ENCODE measurements at places on chromosomes 16 and 17.

DNA sequence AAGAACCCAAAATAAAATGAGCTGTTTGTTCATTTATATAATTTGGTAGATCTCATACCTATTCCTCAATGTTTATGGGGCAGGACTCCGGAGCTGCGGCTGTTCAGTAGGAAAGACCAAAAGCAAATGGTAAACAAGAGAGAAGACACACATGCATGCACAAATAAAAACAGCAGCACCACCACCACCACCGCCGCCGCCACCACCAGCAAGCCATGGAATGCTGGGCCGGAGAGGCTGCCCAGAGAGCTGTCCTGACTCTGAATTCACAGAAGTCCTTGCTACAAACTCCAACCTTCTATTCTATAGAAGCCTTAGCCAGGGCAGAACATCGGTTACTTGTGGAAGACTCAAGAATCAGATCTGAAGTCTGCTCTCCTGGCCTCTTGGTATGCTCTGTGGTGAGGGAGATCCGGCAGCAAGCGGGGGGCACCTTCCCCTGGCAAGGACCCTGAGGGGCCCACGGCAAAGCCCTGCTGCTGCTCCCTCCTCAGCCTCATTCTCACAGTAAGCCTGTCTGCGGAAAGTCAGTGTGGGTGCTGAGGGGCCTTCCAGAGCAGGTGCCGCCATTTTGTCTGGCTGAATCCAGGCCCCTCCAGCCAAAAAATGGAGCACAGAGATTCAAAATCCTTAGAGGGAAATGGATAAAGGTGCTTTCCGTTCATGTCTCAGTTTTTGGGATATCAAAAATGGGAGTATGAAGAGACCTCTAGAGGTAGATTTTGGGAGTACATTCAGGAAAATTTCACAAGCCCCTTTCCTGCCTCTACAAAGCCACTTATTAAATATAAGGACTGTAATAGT lies 6.4 kb upstream of the FOXJ1 start:
- no peak for DNase-seq

GRCh38 chr16:61900482-61900881 lies 135.8 kb downstream of the CDH8 start:
- DNase-seq = no peak

- DNase-seq = no peak
Observed at GRCh38 chr16:11708421-11708820, 34.2 kb downstream of the TXNDC11 start.

DNA sequence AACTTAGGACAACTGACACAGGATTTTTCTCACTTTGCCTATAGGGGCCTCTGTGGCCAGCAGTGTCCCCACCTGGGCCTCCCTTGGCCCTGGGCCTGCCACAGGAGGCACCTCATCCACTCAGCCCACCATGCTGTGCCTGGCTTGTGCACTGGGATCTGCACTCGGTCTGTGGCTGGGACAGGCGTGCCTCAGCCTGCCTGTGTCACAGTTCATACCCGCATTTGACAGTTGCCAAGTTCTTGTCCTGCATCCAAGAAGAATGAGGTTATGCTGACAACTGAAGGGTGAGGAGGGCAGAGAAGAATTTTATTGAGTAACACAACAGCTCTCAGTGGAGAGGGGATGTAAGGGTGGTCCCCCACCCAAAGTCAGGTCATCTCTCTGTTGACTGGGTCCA lies 36.0 kb downstream of the ZFP90 start:
- DNase-seq = no peak

GRCh38 chr16:15948532-15949209 lies 745 bp upstream of the ABCC1 start:
- DNase-seq = no peak

GRCh38 chr16:65749506-65749905 lies 617.0 kb upstream of the CDH5 start:
- no peak for DNase-seq

GRCh38 chr17:67359960-67360791 lies 6.2 kb downstream of the PSMD12 start:
- no peak for DNase-seq

DNA sequence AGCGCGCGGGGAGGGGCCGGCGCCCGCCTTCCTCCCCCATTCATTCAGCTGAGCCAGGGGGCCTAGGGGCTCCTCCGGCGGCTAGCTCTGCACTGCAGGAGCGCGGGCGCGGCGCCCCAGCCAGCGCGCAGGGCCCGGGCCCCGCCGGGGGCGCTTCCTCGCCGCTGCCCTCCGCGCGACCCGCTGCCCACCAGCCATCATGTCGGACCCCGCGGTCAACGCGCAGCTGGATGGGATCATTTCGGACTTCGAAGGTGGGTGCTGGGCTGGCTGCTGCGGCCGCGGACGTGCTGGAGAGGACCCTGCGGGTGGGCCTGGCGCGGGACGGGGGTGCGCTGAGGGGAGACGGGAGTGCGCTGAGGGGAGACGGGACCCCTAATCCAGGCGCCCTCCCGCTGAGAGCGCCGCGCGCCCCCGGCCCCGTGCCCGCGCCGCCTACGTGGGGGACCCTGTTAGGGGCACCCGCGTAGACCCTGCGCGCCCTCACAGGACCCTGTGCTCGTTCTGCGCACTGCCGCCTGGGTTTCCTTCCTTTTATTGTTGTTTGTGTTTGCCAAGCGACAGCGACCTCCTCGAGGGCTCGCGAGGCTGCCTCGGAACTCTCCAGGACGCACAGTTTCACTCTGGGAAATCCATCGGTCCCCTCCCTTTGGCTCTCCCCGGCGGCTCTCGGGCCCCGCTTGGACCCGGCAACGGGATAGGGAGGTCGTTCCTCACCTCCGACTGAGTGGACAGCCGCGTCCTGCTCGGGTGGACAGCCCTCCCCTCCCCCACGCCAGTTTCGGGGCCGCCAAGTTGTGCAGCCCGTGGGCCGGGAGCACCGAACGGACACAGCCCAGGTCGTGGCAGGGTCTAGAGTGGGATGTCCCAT lies 232.8 kb downstream of the SEC14L1 start:
- DNase-seq = no peak

GRCh38 chr16:10979717-10980601 lies 35.6 kb downstream of the CLEC16A start:
- no peak for DNase-seq

- no peak for DNase-seq
Observed at GRCh38 chr16:88578446-88579313, 8.5 kb downstream of the ZC3H18 start.

DNA sequence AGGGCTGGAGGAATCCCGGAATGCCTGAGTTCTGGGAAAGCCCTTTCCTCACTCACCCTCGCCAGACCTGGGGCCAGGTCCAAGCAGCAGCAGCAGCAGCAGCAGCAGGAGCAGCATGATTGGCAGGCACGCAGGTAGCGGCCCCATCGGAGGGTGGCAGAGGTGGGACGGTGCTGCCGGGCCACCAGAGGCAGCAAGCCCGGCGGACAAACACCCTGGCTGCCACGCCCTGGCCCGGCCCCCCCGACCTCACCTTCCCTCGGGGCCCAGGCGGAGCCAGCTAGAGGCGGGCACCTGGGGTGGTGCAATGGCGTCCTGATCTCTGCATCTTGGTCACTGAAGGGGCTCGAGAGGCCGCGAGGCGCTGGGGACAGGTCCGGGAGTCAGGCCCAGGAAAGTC lies 122.4 kb downstream of the LAT start:
- DNase-seq = no peak

GRCh38 chr16:78562111-78562510 lies 462.7 kb downstream of the WWOX start:
- DNase-seq = no peak

All from H54 (cell line).